Activated CD8-positive, alpha-beta memory T cell treated with anti-CD3 and anti-CD28 coated beads for 24 hours (primary cell): ENCODE measurements at places on chromosomes 1 and 21.

- DNase-seq, result no peak
Measured at GRCh38 chr1:55640708-55641473, 425.7 kb upstream of the USP24 start.

- peak; percentile 55 for DNase-seq
Measured at GRCh38 chr1:25140073-25140797, 92.1 kb downstream of the SYF2 start.

GRCh38 chr1:45953934-45954847 lies 150.8 kb downstream of the MAST2 start:
- no peak for DNase-seq

DNA sequence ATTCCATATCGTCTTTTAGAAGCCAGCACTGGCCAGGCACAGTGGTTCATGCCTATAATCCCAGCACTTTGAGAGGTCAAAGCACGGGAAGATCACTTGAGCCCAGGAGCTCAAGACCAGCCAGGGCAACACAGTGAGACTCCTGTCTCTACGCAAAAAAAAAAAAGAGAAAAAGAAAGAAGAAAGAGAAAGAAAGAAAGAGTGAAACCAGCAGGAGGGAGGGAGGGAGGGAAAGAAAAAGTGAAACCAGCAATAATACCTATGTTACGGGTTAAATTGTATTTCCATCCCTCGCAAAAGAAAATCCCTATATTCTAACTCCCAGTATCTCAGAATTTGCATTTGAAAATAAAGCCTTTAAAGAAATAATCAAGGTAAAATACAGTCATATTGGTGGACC lies 10.4 kb downstream of the COP1 start:
- no peak for DNase-seq

DNA sequence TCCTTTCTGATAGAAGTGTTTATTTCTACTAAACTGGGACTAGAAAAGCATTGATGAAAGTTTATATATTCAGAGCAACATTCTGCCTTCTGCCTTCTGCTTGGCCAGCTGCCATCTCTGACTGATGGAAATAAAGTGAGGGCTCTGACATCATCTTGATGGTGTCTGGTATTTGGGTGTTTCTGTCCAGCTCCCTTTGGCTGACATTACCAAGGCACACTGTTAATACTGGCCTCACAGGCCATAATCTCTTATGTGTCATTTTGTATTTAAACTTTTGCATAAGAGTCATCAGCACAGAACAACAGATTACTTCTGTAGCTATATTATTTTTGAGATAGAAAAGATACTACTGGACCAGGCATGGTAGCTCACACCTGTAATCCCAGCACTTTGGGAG lies 216.9 kb downstream of the RYR2 start:
- DNase-seq, result no peak

DNA sequence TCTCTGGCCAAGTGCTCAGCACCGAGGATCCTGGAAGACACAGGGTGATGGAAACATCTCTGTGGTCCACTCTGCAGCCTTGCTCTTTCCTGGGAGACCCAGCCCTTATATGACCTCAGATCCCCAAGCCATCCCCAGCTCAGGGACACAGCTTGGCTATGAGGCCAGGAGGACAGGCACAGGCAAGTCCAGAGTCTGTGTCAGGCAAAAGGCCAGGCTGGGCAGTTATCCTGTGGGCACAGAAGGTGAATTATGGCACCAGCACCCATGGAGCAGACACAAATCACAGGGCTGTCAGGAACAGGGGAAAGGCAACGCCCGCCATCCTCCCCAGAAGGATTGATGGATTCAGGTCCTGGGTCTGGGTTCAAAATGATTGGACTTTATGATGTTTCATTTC lies 52.1 kb upstream of the SCMH1 start:
- DNase-seq, result peak; percentile 47

DNA sequence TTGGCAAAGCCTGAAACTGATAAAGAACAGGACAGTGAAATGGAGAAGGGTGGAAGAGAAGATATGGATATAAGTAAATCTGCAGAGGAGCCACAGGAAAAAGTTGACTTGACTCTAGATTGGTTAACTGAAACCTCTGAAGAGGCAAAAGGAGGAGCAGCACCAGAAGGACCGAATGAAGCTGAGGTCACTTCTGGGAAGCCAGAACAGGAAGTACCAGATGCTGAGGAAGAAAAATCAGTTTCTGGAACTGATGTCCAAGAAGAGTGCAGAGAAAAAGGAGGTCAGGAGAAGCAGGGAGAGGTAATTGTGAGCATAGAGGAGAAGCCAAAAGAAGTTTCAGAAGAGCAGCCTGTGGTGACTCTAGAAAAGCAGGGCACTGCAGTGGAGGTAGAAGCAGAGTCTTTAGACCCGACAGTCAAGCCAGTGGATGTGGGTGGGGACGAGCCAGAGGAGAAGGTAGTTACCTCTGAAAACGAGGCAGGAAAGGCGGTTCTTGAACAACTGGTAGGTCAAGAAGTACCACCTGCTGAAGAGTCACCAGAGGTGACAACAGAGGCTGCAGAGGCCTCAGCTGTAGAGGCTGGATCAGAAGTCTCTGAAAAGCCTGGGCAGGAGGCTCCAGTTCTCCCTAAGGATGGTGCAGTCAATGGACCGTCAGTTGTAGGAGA lies 16.3 kb downstream of the CCDC17 start:
- no peak for DNase-seq

- no peak for DNase-seq
Measured at GRCh38 chr1:214467078-214467585, 84.3 kb downstream of the PTPN14 start.

DNA sequence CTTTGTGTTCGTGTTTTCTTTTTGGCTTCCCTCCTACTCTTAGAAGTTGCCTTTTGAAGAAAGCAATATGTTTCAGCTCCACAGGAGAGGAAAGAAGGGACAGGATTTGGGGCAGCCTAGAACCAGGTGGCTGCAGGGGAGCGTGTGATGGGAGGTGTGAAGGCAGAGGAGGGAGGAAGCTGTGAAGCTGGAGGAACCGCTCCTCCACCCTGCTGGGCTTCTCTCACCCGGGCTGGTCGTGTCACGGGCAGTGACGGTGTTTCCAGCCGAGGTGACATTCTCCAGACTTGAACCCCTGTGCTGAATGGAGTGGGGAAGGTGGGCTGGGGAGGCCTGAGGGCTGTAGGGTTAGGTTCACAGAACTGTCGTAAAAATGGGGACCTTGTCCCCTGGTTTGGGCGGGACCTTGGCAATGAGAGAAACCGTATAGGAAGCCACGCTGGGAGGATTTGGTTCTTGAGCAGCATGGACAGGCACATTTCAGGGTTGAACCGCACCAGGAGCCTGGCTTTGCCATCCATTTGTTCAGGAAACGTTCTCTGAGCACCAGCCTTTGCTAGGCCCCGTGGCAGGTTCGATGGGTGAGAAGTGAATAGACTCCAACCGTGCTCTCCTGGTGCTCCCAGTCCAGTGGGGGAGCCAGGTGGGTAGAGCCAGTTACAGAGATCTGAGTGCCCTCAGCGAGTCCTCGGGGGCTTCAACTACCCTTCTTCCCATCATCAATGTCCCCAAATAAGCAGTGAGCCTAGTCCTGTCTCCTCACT lies 103.0 kb downstream of the PRDM2 start:
- no peak for DNase-seq

DNA sequence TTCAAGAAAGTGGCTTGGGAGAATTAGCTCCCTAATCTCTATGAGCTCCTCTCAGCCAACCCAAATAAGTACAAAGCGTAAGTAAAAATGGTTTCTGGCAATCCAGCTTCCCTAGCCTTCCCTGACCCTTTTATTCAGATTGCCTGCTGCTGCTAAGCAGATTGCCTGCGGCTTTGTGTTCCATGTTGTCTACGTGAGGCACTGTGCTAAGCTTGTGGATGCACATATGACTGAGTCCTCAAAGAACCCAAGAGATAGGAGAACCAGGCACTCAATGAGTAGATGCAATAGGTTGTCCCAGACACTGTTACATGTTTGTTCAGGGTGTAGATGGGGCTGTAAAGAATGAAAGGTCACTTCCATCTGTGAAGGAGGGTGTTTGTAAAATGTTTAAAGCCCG lies 6.3 kb upstream of the OSBPL9 start:
- no peak for DNase-seq

GRCh38 chr21:36859744-36860501 lies 106.5 kb downstream of the HLCS start:
- peak; percentile 60 for DNase-seq

- DNase-seq, result no peak
Measured at GRCh38 chr21:15275615-15276235, 210.9 kb upstream of the NRIP1 start.

DNA sequence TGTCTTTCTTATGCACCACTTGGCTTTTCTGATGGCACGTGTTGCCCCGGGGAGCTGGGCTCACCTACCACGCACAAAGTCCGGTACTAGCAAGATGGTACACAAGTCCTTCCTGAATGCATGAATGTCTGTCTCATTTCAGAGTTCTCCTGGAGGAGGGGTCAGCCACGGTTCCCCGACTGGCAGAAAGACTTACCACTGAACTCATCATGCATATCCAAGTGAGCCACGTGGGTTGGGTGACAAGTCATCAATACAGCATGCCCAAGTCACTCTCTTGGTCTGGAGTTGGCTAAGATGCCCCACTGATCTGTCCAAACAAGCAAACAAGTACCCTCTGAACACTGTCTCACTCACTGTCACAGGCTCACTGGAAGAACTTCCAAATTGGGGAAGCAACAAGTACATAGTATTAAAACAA lies 28.6 kb upstream of the MX1 start:
- peak; percentile 40 for DNase-seq

DNA sequence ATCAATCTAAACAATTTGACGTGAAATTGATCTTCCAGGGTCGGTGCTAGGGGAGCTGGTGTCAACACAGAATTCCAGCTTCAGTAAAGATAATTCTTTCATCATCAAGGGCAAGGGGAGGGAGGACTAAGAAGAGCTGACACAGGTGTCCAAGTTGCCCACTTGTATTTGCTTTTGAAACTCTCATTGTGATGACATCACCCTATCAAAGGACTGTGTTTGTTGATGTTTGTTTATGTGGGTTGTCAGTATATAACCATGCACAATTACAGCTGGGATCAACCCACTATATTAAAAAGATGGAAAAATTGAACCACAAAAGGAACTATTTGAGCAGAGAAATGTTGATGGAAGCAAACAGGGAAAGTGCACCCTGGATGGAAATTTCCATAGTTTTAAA lies 48.8 kb downstream of the ZC3H11B start:
- DNase-seq, result no peak

DNA sequence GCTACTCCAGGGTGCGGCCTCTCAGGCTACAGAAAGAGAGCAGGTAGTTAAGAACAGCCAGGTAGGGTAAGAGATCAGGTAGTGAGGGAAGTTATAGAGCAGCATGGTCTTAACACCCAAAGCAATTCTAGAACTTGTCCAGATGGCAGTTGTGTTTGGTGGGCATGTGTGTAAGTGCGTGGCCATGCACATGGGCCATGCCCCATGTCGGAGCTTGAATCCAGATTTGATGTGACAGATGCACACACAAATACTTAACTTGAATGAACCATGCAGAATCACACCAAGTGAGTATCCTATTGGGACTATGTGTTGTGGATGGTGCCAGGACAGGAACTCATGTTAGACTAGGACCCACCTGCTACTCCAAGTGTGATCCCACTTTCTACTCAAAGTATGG lies 145.7 kb upstream of the HMGB4 start:
- peak; percentile 11 for DNase-seq

DNA sequence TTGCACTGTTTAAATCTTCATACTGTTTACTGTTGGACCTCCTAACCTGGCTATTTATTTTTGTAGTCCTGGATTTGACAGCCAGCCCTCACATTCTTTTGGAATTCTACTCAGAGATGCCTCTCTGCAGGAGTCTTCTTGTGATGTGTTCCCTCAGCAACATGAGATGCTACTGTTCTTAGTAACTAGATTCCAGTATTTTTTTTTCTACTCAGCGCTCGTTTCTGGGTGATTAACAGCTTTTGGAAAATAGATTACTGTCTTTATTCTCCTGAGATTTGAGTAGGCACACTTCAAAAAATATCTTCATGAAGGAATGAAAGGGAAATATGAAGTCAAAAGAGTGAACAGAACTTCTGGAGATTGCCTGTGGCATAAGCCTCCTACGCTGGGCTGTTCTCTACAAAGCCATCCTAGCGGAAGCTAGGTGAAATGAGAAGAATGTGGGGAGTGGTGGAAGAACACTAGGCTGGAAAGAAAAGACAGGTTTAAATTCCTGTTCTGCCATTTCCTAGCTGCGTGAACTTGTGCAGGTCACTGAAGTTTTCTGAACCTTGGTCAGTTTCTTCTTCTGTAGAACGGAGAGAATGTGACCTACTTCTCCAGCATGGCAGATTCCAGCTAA lies 75.9 kb downstream of the LRRC8C start:
- DNase-seq, result no peak

GRCh38 chr1:67555461-67556296 lies 125.5 kb upstream of the SERBP1 start:
- DNase-seq, result no peak

GRCh38 chr1:206685334-206685768 lies 646 bp downstream of the MAPKAPK2 start:
- DNase-seq, result peak; percentile 76

DNA sequence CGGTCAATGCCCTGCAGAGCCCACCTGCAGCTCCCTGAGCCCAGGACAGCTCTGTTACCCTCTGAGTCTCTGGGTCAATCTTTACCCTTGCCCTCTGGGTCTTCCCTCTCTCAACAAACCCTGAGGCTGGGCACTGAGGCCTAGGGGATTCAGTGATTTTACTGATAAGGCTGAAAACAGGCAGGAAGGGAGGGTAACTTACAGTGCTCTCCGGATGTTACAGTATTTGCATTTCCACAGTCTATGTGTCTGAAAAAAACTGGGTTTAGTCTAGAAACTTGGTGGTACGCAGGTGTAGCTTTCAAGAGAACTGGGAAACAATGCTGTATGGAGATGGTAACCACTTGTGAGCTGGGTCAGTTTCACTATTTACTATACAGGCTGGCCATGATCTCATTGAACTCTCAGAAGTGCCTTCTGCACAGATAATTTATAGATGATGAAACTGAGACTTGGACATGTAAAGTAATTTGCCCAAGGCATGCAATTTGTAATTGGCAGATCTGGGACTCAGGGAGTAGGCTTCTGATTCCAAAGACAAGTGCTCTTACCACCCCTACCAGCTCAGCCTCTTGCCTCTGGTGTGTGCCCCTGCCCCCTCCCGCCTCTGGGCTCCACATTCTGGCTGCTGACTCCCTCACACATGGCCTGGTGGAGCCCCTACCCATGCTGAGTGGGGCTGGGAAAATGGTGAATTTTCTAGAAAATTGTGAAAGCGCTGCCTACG lies 48.8 kb downstream of the TENT5C start:
- no peak for DNase-seq
